AG09309 (cell line): ENCODE measurements at places on chromosomes 5 and 9.
A peak's percentile ranks its signal among the peaks of the same experiment; 100 is the strongest.

GRCh38 chr5:77877516-77878355 is 101.6 kb upstream of the TBCA start:
- no peak for DNase-seq

DNA sequence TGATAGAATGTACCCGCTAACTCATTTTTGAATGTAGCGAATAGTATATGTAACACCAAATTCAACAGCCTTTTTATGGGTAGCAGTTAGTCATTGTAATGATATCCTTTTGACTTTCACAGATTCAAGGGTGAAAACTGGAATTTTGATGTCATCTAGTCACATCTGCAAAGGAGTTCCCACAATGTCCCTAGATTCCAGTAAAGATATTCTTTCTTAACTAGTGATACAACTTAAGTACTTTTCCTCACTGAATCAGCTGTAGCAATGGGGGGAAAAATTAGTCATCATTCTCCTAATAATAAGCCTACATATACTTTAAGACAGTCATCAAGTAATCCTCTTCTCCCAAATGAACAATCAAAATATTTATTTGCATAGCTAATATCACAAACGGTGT is 11.5 kb upstream of the SSBP2 start:
- no peak for DNase-seq

DNA sequence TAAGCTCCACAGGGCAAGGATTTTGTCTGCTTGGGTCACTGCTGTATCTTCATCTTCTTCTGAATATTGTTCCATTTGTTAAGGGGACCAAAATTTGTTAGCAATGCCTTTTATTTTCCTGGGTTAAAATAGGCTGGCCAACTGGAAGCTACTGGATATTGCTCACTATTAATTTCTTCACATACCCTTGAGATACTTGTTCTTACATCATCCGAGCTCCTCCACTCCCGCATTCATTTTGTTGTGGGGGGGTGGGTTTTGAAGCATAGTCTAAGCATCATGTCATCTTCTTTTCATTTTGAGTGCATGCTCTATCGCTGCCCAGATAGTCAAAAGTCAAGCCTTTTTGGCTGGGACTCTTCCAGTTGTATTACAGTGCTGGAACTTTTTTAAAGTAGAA is 42.5 kb upstream of the PIK3R1 start:
- DNase-seq: no peak

DNA sequence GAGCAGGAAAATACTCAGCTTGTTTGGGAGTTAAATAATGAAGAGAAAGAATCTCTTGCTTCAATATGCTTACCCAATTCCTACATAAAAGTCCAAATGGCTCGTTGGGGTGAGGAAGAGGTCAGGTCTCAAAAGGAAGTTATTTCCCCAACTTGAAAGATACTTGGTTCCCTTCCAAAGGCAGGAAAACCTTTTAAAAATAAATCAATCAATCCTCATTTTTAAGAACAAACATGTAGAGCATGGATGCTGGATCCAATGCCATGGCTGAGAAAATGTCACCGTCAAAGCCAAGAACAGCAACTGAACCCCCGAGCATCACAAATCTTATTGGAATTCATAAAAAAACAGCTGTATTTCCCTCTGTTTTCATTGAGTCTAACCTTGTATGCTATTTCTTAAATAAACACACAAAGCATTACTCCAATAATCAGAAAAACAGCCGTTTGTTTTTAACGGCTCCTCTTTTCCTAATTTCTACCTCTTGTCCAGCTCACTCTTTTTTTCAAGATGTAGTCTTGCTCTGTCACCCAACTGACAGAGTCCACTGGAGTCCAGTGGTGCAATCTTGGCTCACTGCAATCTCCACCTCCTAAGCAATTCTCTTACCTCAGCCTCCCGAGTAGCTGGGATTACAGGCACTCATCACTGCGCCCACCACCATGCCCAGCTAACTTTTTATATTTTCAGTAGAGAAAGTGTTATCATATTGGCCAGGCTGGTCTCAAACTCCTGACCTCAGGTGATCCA is 140.7 kb downstream of the GNA14 start:
- peak; percentile 1 for DNase-seq

GRCh38 chr5:56858777-56859442 is 43.6 kb downstream of the MAP3K1 start:
- DNase-seq: no peak

DNA sequence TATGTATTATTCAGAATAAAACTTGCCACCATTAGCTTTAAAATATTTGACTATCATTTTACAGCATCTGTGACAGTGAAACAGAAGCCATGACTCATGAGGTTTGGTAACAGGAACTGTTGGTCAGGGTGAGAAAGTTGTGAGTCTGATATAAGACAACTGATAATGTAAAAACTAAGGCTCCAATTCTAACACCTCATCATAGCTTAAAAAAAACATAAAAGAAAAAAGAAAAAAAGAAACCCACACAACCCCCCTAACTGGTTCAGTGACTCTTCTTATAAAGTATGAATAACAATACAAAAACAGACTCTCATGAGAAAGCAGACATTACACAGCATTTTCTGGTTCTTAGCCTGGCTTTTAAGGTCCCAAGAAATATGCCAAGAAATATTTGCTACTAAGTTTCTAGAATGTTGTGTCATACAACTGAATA is 85.8 kb downstream of the MRPS27 start:
- no peak for DNase-seq

- no peak for DNase-seq
Observed at GRCh38 chr5:119323601-119324000, 32.2 kb upstream of the TNFAIP8 start.

DNA sequence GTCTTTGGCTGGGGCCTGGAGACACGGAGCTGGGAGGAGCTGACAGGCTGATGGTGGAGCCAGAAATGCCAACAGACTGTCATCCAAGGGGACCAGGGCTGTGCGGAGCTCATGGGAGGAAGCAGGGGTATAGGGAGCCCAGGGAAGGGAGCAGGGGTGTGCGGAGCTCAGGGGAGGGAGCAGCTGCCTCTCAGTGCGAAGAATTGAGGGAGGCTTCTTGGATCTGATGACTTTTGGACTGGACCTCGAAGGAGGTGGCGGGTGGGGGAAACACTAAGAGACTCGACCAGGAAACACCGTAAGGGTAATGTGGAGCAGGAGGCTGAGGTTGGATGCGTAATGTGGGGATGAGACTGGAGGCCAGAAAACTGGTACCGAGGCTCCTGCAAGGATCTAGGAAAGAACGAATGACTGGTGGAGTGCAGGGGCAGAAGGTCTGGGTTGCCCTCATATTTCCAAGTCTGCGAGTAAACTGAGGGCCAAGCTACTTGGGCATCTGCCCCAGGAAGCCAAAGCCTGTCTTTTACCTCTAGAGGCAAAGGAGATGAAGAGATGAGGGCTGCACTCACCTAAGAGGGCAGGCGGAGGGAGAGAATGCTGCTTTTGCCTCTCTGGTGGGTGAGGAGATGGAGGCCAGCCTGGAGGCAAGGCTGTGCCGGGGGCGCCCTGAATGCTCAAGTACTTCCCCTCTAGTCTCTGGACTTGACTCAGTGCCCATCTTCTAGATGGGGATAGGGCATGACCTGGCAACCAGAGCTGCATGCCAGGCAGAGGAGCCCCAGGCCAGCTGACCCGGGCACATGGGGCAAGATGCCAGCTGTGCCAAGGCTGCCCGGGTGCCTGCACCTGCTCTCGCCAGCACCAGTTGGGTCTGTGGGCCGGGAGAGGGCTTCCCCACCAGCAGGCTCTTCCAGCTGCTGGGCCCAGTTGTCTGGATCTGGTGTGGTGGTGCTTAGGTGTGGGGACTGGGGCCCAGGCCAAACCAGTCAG is 2.3 kb downstream of the PTGS1 start:
- no peak for DNase-seq

DNA sequence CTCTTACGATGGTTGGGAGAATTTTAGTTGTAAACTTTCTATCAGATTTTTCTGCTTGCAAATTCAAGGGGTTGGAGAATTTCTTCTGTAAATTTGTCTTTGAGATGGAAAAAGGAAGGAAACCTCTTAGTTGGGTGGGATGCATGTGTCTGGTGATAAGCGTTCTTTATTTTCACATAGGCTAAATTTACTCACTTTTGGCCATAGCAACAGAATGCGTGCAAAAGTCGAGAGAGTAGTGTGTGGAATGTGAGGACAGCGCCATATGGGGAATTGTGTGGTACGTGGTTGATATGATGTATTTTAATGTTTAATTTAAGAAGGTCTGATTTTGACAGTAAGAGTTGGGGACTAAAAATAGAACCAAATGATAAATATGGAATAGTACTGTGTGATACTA is 282.2 kb downstream of the TAF11L14 start:
- no peak for DNase-seq

DNA sequence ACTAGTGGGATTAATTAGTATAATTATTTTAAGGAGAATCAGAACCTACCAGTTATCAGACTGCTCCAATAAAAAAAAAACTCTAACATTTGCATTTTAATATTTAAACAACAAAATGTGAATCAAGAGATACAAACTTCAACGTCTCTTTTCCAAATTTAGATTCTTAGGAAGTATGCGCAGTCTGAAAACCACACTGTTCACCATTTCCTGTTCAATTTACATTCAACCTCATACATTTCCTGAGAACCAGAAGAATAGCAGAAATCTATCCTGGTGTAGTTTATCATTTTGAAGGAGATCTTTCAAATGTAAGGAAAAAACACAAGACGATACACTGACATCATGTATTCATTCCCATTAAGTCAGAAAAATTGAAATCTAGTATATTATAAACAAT is 869.2 kb downstream of the EFNA5 start:
- no peak for DNase-seq

GRCh38 chr9:14542071-14542470 is 151.2 kb downstream of the ZDHHC21 start:
- DNase-seq: no peak

GRCh38 chr5:60700416-60700757 is 421 bp upstream of the DEPDC1B start:
- DNase-seq: no peak

DNA sequence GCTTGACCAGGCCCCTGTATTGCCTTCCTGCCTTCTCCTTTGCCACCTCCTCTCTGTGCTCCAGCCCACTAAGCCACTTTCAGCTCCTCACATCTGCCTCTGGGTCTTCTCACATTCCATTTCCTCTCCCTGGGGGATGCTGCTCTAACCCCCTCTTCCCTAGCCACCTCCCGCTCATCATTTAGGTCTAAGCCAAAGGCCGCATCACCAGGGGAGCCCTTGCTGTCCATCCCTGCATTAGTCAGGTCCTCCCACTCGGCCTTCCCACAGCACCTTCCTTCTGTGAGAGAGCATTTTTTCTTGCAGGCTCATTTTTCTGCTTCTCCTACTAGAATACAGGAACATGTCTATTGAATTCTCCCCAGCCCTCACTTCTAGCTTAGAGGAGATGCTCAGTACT is 72.6 kb upstream of the GALNT10 start:
- DNase-seq: no peak

GRCh38 chr9:133147412-133148198 is 16.1 kb downstream of the GBGT1 start:
- no peak for DNase-seq

DNA sequence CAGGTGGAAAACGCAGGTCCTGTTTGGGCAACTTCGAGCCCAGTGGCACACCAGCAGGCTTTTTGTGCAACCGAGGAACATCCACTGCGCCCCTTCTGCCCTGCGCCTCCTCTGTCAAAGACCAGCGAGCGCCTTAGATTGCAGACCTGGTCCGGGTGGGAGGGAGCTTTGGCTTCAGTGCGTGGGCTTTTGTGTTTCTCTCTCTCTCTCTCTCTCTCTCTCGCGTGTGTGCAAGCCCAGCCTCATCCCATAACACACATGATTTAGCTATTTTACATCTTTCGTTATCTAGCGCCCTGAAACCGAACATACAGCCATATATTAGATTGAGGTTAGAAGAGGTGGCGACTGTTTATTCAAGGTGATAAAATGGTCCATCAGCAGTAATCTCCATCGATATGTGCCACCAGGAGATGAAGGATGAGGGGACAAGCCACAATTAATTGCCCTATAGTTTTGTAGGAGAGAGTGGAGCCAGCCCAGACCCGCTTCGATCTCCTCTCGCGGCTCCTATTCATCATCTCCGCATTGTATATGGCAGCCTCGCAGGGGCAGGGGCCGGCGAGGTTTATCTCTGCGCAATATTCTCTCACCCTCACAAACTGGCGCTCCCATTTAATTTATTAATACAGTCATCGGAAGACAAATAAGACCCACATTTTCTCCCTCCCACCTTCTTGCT is 5.3 kb downstream of the PRDM6 start:
- no peak for DNase-seq
